Epithelial cell of proximal tubule (primary cell): ENCODE measurements at places on chromosomes 3 and 15.

DNA sequence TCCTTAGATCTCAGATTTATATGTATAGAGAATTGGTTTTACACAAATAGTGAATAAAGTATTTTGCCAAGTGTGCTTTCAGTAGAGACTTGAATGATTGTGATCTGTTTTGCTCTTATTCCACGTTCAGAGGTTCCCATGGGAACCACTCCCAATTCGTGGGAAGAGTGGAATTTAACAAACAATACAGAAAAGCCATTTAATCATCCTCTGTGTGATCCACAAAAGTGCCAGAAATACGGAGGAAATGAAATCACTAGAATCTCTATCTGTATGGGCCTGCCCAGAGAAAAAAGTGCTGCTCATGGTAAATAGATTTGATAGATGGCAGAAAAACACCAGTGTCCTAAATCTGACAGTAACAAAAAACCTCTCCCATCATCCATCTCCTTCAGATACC is 56.0 kb downstream of the CNTN4 start:
- DNase-seq: no peak

GRCh38 chr3:132749786-132750185 is 27.6 kb upstream of the NPHP3 start:
- DNase-seq: no peak

GRCh38 chr15:78620021-78620526 is 722 bp downstream of the CHRNA3 start:
- no peak for DNase-seq

DNA sequence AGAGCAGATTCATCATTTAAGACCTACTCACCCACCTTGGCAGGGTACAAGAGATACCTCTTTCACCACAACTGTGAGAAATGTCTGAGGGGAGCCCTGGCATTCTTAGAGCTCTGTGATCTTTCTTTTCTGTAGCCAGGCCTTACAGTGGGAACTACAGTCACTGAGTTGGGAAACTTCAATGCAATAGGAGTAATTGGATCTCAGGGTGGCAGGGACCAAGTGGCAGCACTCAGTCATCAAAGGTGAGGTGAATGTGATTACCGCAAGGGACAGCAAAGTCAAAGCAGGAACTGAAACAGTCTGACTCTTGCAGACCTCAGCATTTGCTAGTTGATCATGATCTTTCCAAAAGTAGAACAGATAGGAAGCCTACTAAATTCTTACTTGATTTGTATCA is 7.2 kb upstream of the MCF2L2 start:
- DNase-seq: no peak

- DNase-seq: no peak
These were observed 38.4 kb downstream of the RGMA start for GRCh38 chr15:93050648-93051047.

GRCh38 chr3:46052531-46052930 is 25.2 kb upstream of the XCR1 start:
- DNase-seq: no peak

DNA sequence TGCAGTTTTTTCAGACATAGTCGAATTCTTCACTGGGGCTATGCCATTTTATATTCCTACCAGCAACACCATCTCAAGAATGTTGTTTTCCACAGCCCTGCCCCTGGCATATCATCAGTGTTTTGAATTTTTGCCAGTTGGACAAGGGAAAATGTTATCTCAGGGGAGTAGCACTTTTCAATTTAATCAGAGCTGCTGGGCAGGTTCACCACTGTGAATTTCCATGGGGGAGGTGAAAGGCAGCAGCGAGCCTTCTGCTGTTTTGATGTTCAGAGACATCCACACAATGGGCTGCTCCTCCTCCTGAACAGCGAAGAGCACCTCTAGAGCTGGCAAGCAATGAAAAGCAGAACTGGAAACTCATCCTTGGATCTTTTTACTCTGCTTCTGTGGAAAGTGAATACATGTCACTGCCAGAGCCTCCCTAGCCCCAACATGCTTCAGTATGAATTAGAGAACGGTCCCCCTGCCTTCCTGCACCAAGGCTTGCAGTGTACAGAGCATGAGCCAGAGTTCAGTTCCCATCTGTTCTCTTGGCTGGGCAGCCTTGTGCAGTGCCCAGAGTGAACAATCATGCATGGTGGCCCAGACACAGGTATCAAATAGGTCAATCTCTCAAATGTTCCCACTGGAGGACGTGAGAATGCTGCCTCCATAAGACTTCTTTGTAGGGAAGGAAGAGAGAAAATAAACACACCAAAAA is 56.1 kb upstream of the RAD18 start:
- no peak for DNase-seq

DNA sequence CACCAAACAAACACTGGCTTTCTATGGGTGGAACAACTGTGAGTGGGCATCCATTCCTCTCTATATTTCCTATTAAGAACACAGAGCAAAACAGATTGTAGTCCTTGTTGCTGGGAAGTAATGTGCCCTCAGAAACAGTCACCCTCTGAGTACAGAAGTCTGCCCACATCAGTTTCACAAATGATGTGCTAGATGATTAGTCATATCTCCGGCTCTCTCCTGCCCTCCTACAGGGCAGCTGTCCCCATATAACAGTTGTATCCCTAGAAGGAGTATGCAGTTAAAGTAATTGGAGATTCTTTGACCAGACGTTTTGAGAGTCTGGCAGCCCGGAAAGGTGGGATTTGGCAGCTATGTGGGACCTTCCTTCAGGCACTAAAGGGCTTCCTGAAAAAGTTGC is 159.9 kb downstream of the APBA2 start:
- no peak for DNase-seq

- DNase-seq: no peak
These were observed 20.3 kb downstream of the CDAN1 start for GRCh38 chr15:42716626-42717025.

DNA sequence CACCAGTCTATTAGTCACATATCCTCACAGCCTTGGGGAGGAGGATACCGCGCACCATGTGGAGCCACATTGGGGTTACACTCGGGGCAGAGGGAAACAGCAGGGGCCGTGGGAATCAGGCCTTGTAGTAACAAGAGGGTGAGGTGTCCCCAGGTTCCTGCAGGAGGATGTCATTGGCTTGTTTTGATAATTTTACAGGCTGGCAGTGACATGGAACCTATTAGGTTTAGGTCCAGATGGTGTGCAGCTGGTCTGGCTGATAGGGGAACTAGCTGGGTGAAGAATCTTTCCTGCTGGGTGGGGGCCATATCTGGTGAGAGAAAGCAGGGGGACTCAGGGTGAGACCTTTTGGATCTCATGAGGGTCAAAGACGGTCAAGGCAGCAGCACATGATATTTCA is 9.8 kb upstream of the MEF2A start:
- no peak for DNase-seq
